ENCODE measurements at places on chromosomes 12 and 14. TPM values are rescaled to one million over a fixed set of nuclear protein-coding genes. Genes with fewer than 3 reads are reported as not detected.

GRCh38 chr14:96304956-96305355 is 48.9 kb downstream of the BDKRB1 start:
- DNase-seq: no peak

DNA sequence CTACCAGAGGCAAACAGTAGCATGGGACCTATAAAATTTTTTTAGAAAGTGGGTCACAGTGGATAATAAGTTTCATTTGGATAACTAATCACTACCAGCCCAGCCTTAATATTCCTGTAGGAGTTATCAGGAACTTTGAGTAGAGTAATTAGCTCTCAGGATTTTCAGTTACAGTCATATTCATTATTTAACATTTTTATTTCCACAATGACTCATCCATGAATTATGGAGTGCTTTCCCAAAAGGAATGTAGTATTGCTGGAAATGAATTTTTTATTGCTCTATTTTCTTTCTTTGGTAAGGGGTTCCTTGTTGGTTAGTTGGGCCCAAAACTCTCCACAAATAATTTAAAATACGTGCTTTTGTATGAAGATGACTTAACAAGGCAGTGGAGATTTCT is 53.7 kb downstream of the ERC1 start:
- no peak for DNase-seq

- no peak for DNase-seq
Measured at GRCh38 chr14:105541218-105541875, 15.0 kb downstream of the TMEM121 start.

GRCh38 chr12:27284021-27284420 is 39.9 kb downstream of the STK38L start:
- no peak for DNase-seq

DNA sequence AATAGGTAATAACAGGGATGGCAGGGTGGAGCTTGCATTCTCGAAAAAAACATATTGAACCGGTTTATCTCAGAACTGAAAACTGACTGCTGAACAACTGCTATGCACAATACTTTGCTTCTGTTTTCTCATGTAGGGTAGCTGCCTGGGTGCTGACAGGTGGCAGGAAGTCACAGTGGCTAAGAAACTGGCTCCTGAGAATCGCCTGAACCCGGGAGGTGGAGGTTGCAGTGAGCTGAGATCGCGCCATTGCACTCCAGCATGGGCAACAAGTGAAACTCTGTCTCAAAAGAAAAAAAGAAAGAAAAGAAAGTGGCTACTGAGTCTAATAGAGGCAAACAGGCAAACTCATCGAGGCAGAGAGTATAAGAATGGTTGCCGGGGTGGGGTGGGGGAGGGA is 113.1 kb downstream of the CCDC60 start:
- no peak for DNase-seq

Gene TAS2R43
- total RNA-seq: not detected

Measured in psoas muscle (tissue), 8 donors.